ENCODE measurements at places on chromosomes 5 and 9.

GRCh38 chr5:177378884-177379883 is 5.0 kb upstream of the SLC34A1 start:
- no peak for DNase-seq

GRCh38 chr5:35660451-35660850 is 42.8 kb downstream of the SPEF2 start:
- no peak for DNase-seq

- DNase-seq = no peak
Measured at GRCh38 chr5:112069329-112069728, 312.3 kb upstream of the NREP start.

GRCh38 chr9:27925815-27926214 is 352.5 kb upstream of the C9orf72 start:
- peak; percentile 45 for DNase-seq

DNA sequence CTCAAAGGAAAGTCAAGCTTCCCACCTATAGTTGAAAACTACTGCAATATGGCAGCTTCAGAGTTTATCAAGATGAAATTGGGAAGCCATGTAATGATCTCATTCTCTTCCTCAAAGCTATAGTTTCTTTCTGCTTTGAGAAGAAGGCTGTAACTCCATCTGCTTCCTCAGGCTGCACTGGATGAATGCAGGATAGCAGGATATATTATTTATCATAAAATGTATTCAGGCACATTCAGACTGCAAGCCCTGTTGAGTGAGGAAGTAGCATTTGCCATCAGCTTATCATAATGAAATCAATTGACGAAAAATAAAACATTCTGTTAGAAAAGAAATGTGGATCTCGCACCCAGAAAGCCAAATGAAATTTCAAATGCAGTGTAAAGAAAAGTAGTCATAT is 560 bp downstream of the ATP10B start:
- DNase-seq = no peak

DNA sequence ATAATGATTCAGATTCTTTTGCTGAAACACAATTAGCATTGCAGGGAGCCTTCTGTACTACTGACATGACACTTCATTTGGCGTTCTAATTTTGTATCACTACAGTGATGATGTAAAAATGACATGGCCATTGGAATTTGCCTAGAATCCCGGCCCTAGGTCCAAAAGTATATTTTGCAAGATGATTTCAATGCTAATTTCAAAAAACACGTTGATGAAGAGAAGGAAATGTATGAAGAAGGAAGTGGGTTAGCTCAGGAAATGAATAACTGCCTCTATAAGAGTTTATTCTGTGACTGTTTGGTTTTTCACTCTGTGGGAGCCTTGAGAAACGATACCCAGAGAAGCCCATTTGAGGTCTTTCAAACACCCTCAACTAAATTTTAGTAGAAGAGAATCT is 59.3 kb downstream of the OSTF1 start:
- no peak for DNase-seq

GRCh38 chr9:129888293-129889121 is 53.2 kb downstream of the USP20 start:
- no peak for DNase-seq

GRCh38 chr5:45695804-45696156 is 400 bp downstream of the HCN1 start:
- no peak for DNase-seq

GRCh38 chr9:122307061-122307460 is 42.4 kb downstream of the MRRF start:
- no peak for DNase-seq

GRCh38 chr9:136029556-136029955 is 65.5 kb downstream of the NACC2 start:
- no peak for DNase-seq

- DNase-seq = no peak
Measured at GRCh38 chr5:34516686-34517085, 139.4 kb upstream of the RAI14 start.

DNA sequence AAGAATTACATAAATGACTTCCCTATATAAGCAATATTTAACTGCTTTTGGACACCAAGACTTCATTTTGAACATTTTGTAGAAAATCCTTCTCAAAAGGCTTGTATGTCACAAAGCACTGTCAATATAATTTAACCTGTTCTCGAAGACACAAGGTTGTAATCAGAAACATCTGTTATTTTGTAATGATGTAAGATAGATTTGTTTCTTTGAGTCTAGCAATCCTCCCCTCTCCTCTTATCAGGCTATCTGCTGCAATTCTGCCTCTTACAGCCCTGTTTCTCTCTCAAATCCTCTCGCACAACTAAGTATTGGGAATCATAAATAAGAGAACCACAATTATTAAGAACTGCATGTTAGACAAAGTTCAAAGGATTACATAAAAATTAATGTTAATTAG is 18.6 kb upstream of the TARS1 start:
- no peak for DNase-seq

GRCh38 chr5:20649966-20650365 is 662.0 kb upstream of the CDH18 start:
- DNase-seq = no peak

DNA sequence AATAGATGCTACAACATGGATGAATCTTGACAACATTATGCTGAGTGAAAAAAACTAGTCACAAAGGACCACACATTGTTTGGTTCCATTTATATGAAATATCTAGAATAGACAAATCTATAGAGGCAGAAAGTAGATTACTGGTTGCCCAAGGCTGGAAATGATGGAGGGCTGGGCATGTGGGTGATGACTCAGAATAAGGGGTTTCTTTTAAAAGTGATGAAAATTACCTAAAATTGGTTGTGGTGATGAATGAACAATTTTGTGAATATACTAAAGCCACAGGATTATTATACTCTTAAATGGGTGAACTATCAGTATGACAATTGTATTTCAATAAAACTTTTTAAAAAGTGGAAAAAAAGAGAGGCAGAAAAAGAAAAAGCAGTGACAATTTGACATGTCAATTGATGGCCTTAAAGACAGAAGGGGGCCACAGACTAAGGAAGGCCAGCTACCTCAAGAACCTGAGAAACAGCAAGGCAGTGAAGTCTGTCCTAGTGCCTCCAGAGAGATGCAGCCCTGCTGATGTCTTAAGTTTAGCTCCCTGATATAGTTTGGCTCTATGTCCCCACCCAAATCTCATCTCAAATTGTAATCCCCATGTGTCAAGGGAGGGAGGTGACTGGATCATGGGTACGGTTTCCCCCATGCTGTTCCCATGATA is 182.7 kb downstream of the PIK3R1 start:
- DNase-seq = no peak

- no peak for DNase-seq
Measured at GRCh38 chr5:177968661-177969211, 27.3 kb downstream of the PROP1 start.

DNA sequence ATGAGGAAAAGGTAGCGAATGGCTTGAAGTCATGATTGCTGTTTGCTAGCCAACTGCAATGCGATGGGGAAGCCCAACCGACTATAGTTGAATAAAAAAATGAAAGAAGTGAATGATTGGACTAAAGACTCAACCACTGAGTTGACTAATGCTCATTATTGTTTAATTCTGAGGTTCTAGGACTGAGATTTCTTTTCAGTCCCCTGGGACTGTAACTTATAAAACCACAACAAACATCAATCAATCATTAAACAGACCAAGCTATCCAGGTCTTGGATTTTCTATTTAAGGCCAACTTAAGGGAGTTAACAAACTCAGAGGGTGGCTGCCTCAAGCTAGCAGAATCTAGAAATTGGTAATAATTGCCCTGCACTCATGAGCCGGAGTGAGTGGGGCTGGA is 154.2 kb downstream of the DOCK2 start:
- DNase-seq = no peak

DNA sequence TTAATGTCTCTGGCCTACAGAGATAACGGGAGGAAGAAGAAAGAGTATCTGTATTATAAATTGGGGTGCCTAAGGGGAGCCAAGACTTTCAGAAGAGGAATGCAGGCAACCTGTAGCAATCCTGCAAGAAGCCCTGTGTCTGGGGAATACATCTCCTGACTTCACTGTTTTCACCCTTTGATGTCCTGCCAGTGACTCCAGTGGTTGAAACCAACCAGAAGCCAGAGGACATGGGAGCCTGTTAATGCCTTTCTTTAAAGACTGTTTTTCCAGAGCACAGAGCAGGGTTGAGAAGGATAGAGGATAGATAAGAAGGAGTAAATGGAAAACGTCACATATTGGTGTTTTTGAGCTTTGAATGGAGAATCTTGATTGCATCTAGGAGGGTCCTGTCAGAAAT is 151.2 kb downstream of the HACD4 start:
- no peak for DNase-seq

DNA sequence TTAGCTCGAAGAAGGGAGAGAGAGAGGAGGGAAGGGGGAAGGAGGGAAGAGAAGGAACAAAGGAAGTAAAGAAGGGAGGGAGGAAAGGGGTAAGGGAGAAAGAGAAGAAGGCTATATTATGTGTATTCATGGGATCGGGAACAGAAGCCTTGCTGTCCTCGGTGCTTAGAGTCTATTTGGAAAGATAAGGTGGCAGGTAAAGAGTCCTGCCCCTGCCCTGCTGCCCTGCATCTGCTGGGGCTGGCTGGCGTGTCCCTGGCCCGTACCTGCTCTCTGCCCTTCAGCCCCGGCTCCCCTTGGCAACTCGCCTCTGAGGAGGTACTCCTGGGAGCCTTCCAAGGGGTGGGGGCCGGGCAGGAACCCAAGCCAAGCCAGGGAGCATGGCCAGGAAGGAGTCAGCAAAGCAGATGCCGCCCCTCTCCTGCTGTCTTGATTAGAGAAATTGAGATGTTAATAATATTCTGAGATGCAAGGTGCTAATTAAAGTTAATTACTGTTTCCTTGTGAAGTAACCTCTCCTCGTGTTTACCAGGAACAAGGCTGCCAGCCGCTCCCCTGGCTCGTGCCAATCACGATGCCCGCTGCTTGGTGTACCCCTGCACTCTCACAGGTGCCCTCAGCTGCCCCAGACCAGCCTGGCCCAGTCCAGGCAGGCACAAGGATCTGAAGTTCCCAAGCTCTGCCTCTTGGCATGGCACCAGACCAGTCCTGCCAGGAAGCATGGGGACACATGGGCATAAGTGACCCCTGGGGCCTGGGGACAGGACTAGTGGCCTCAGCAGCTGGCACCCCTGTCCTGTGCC is 36.6 kb downstream of the PCDH1 start:
- DNase-seq = no peak

GRCh38 chr9:132731230-132731629 is 61.0 kb downstream of the GTF3C4 start:
- no peak for DNase-seq

- DNase-seq = no peak
Measured at GRCh38 chr5:11048760-11049159, 287.7 kb upstream of the DAP start.

DNA sequence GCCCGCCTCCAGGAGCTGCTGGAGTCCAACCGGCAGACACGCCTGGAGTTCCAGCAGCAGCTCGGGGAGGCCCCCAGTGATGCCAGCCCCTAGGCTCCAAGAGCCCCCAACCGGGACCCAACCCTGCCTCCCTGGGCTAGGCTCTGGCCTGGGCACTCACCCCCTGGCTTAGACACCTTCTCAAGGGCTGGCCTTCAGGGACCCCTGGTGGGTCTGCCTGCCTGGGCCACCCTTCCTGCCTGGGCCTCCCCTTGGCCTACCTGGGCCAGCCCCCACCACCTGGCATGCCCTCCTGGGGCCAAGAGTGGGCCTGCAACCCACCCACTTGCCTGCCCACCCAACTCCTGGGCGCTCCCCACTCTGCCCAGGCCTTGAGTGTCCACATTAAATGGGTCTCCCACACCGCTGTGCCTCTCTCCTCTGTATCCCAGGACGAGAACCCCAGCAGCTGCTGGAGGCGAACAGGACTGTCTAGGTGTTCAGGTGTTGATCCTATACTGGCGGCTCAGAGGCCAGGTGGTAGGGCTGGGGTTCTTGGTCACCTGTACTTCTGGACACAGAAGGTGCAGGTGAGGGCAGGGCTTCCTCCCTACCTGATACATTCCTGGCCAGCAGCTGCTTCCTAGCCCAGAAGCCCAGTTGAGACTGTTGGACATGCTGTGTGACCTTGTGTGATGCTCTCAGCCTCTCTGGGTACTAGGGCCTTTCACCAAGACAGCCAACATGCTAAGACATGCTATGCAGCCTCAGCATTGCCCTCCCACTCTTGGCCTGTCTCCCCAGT is 3.6 kb downstream of the BBLN start:
- DNase-seq = no peak

GRCh38 chr5:87361536-87362213 is 51.1 kb downstream of the CCNH start:
- DNase-seq = no peak

- no peak for DNase-seq
Measured at GRCh38 chr9:93523518-93524144, 52.8 kb upstream of the PHF2 start.

GRCh38 chr9:13900449-13900848 is 413.5 kb downstream of the NFIB start:
- DNase-seq = no peak

GRCh38 chr9:121681404-121681803 is 30.0 kb downstream of the DAB2IP start:
- DNase-seq = no peak

DNA sequence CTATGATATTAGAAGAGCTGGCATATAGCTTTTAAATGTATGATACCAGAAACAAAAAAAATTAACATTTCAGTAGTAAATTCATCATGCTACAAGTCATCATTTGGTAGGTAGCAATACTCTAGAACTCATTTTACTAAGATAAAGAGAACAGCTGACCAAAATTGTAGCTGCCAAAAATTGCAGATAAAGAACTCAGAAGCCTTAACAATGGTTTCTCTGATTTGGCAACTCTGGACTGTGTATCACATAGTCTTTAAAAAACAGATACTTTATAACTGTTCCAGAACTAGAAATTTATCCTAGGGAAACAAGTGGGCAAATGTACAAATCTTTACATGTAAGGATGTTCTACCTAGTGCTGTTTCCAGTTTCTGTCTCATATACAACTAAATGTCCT is 33.9 kb downstream of the ZFR start:
- DNase-seq = no peak

DNA sequence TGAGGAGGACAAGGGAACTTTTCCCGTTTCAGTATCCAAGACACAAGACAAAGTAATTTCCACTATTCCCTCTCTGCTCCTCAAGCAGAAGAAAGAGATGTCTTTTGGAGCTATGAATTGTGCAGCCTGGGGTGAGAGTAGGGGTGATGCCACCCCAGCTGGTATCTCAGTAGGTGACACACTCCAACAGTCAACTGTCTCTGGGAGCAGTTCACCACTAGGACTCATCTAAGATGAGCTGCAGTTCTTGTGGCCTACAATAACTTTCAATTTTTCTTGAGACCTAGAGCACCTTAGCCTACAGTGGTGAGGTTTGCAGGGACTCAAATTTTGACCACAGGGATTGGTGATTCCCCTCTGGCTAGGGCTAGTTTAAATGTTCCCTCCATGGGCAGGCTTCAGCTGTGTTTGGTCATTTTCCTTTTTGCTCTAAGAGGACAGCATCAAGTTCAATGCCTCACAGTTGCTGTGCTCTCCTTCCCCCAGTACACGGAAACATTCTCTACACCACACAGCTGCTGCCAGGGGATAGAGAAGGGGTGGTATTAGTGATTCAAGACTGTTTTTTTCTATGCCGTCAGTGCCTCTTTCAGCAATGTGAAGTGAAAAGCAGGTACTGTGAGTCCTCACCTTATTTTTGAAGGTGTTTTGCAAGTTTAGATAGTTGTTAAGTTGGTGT is 278.6 kb upstream of the RORB start:
- DNase-seq = no peak

GRCh38 chr9:136741883-136742571 is 713 bp downstream of the LCN10 start:
- DNase-seq = no peak

Measured in NCI-H345 (cell line).